ENCODE measurements at places on chromosomes 7 and 10. TPM values are rescaled to one million over a fixed set of nuclear protein-coding genes. Genes with fewer than 3 reads are reported as not detected.

The AGAP5 gene
- 16.0 TPM for total RNA-seq

The ZNF107 gene
- 4.6 TPM for total RNA-seq

The TMED4 gene
- 49.7 TPM for total RNA-seq

DNA sequence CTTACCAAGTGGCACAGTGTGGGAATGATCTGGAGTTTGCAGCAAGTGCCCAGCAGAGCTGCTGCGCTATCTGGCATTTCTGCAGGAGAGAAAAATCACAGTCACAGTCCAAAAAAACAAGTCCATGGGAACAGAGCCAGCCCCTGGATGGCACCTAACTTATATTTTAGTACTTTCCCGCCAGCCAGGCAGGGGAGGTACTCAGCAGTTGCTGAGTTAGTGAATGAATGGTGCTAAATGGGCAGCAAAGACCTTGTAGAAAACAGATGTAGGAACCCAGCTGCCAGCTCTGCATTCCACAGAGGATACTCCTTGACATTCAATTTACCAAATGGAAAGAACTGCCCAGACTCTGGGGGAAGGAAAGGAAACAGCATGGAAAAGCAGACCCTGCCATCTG lies 54.5 kb downstream of the GSDME start:
- no peak for DNase-seq

DNA sequence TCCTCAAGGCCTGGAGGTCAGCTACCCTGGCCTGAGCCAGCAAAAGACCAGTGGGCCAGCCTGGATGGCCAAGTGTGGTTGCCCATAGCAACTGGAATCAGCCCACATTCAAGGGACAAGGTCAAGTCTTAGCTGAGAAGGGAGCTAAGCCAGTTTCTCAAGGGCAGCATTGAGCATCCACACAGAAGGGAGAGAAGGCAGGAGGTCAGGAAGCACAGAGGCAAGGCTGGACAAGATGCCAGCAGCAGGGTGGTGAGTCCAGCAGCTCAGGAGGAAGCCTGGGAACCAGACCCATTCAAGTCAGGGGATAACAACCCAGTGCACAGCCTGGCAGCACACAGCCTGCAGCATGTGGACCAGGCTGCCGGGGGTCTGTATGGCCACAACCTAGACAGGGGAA lies 54.0 kb upstream of the ZMIZ1 start:
- no peak for DNase-seq

DNA sequence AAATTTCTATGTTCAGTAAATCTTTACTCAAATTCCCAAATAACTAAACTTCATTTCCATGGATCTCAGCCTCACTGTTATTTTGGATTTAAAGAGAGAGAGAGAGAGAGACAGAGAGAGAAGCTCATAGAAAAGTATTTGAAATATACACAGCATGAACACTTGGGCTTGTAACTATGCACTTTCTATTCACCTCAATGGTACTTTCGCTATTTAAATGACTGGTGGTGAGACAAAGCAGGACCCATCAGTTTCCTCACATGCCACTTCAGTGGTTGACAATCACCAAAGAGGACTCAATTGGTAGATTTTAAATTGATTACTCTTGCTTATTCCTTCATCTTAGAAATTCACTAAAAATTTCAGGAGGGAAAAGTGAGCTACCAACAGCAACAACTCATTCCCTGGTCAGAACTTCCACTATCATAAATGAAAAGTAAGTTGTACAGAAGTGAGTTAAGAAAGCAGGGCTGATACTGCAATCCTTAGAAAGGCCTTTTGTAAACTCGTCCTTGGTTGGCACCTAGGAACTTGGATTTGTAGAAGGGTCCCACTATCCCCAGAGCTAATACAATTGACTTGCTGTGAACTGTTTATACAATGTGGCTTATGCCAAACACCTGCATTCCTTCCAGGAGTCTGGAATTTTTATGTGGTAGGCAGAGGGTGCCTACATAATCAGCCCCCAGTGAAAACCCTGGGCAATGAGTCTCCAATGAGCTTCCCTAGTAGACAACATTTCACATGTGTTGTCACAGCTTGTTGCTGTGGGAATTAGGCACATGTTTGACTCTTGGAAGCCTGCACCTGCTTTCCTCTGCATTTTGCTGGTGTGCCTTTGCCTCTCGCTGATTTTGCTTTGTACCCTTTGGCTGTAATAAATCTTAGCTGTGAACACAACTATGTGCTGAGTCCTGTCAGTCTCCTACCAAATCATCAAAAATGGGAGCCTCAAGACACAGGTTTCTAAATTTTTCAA lies 10.8 kb downstream of the ERLIN1 start:
- DNase-seq = no peak
